NCI-H1930 (cell line): ENCODE measurements at places on chromosomes 2 and 18.

DNA sequence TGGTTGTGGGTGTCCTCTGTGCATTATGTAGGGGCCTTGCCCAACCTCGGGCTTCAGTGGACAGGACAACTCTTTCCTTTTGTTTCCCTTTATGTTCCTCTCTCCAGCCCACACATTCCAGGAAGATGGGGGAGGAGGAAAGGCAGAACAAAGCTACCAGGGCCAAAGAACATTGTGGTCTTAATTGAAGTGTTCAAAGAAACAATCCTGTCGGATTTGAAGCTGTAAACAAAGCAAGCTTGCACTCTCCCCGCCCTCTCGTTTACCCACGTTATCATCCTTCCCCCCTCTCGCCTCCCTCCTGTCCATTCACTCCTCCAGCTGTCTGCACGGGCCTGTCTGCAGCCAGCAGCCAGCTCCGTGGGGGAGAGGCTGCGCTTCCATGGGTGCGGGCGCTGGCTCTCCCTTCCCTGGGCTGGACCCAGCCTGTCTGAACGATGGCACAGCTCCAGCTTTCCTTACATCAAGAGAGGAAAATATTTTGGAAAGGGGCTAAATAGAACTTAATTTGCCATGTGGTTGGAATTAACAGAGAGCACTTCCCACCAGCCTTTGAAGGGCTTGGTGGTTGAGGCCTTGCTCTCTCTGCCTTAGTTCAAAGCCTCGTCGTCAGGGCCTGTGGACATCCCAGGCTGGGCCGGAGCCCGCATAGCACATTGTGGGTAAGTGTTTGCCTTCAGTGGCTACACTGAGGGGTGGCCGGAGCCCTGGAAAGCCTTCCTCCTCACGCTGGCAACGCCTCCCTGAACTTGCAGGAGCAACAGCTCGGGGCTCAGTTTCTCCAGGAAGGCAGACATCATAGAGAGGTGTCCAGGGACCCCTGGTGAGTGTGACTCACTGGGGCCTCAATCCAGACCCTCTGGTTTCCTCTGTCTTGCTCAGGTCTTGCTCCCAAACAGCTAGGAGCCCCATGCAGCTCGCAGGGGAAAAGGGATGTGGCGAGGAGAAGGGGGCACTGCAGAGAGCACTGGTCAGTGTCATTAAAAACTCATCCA lies 60.6 kb upstream of the HS6ST1 start:
- no peak for DNase-seq

DNA sequence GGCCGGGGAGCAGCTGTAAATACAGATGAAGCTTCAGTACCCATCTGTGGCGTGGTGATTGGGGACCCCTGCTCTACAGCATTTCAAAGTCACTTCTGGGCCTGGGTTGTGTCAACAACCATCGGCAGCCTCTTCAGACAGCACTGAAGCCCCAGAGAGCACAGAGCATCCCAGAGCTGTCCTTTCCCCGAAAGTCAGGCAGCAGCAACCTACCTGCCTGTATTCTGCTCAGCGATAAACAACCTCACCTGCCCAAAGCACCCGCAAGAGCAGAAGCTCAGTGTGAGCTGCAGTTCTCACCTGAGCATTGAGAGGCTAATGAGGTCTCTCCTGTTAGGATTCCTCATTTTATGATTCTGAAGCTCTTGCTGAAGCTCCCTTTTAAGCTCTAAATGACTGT lies 19.3 kb downstream of the TRABD2A start:
- no peak for DNase-seq

DNA sequence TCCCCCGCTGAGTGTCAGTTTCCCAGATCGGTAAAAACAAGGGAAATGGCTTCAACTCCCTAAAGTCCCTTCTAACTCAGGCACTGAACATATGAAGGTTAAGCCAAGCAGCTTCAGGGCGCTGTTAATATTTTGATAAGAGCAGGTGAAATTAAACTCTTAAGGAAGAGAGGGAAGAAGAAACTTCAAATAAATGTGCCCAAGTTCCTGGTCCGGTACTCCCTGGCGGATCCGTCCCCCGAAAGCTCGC lies 564 bp downstream of the TRABD2A start:
- DNase-seq = no peak

DNA sequence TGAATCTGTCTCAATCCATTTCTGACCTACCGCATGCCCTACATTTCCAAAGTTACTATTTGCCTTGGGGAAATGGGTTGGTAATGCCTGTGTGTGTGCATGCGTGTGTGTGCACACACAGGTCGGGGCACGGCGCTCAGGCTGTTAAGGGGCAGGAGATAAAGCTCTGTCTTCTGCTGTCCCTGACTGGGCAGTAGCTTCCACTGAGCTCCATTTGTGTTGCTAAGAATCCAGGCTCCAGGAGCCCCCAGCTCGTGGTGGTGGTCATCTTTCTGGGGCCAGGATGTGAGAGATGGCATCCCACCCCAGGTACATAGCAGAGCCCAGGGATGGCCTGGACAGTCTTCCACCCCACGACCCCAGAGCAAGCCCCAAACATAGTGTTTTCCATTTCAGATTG lies 66.7 kb upstream of the HS6ST1 start:
- no peak for DNase-seq

DNA sequence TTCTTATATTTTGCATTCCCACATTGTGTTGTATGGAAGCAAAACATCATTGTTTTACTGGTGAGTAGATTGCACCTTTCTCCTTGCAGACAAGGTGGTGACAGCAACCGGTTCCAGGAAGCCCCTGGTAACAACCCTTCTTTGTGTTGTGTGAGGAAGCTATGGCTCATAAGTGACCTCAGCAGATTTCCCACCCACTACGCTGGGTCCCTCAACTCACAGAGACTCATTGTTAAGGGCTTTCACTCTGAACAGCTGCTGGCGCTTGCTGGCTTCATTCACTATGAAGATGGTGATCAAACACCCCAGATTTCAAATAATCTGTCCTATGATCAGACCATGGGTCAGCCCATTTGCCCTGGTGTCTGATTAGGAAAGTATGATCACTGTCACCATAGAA lies 53.4 kb downstream of the WIPF1 start:
- DNase-seq = no peak

DNA sequence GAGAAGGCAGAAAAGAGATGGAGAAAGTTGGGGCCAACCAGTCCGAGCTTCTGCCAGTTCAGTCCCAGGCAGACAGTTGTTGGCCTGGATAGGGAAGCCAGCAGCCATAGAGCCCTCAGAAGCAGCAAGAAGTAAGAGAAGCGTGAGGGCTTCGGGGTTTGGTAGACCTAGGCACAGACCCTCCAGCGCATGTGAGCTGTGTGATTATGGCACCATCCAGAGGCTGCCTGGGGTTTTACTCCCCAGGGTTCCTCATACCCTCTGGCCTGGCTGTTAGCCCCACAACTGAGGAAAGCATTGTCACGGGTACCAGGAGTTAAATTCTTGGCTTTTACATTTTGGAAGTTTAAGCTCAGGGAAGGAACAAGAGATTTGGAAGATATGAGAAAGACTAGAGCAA lies 93.7 kb upstream of the RAB6C start:
- peak; percentile 6 for DNase-seq

DNA sequence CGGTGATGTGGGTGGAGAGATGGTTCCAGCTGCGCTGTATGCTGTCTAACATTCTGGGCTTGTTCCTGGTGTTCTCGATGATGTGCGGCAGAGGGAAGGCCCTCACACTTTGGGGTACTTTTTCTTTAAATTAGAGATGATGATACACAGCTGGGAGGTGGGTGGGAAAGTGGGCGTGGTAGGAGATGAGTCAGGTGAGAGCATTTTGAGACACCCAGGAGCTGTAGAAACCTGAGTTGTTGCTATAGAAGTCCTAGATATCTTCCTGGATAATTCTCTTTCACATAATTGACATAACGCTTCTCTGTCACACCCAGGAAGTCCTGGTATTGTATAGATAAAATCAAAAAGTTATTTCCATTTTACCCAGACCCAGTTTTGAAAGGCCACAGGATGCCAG lies 103.8 kb upstream of the ALKAL2 start:
- DNase-seq = no peak

DNA sequence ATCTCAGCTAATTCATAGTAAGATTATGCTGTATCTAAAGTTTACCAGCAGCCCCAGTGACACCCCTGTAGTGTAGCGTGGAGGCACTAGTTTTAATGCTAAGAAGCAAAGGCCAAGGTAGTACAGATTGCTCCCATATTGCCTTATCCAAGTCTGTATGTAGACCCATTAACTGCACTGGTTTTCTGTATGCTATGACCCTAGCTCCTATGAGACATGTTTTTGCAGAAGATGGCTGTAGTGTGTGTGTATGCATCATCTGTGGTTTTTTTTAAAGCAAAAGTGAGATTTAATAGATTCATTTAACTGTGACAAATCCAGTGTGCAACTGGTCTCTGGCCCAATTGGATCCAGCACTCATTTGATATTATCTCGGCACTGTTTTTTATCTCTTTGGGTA lies 86.5 kb downstream of the HAUS1 start:
- DNase-seq = no peak

GRCh38 chr2:234467289-234467688 lies 29.6 kb downstream of the ARL4C start:
- DNase-seq = no peak

DNA sequence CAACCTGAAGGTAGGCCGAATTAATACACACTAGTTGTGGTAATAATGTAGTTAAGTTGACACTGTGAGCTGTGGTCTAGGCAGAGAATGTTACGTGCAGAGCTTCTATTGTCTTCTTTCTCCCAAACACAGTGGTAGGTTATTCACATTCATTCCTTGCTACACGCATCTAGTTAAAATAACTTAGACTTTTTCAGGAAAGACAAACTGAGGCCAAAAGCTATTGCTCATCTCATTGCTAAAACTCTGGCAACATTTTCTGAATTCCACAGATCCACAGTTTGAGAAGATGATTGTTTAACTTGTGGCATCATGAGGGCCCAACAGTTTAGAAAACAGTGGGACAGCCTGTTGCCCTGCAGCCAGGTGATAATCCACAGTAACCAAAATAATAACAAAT lies 850.4 kb upstream of the FSHR start:
- DNase-seq = no peak

- peak; percentile 67 for DNase-seq
These were observed 59.9 kb downstream of the SUMO1 start for GRCh38 chr2:202178346-202178958.

GRCh38 chr2:22944143-22944542 lies 440.8 kb upstream of the KLHL29 start:
- no peak for DNase-seq

- DNase-seq = no peak
These were observed 741.3 kb upstream of the RAB6C start for GRCh38 chr2:129237966-129238725.

DNA sequence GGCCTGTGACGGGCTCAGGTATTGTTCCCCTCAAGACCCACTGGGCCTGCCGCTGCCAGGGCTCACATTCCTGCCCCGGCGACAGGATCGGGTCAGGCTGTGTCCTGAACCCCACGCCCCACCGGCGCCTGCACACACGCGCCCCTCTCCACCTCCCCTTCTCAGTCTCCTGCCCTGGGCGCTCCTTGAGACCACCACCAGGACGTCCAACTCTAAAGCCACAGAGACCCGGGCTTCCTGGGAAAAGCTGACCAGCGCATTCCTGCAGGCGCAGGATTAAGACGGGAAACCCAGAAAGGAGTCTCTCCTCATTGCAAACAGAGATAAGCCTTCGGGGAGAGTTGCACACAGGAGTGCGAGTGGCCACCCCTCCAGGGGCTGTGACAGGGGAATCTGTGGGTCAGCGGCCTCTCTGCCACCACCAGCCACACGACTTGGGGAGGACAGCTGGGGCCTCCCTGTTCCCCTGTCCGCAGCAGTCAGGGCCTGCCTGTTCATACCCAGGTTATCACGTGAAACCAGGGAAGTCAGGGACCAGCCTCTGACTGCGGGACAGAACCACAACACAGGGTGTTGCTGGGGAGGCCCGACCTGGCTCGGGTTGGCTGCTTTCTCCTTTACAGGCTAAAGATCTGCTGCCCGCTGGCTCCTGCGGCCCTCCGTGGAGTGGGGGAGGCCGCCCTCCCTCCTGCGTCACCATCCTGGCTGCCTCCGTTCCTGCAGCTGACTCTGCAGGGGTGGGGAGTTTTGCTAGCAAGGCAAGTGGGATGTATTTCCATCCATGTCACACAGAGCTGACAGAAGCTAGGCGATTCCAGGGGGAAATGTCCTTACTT lies 88.8 kb downstream of the ZCCHC2 start:
- DNase-seq = no peak

DNA sequence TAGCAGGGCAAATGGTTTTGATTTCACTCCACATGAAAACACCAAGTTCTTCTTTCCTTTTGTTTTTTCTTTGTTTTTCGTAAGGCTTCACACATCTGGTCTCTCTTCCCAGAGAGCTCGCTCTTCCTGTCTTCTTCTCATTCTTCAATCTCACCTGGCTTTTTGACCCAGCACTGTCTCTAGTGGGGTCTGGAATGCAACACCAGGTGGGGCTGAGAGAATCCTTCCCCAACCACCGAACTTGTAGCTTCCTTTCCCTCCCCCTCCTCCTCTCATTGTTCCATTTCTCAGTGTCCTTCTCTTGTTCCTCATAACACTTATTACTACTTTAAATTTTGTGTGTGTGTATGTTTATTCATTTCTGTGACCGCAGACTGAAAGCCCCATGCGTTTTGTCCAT lies 13.5 kb upstream of the PIEZO2 start:
- DNase-seq = no peak
